ENCODE measurements at places on chromosomes 11 and 22.

DNA sequence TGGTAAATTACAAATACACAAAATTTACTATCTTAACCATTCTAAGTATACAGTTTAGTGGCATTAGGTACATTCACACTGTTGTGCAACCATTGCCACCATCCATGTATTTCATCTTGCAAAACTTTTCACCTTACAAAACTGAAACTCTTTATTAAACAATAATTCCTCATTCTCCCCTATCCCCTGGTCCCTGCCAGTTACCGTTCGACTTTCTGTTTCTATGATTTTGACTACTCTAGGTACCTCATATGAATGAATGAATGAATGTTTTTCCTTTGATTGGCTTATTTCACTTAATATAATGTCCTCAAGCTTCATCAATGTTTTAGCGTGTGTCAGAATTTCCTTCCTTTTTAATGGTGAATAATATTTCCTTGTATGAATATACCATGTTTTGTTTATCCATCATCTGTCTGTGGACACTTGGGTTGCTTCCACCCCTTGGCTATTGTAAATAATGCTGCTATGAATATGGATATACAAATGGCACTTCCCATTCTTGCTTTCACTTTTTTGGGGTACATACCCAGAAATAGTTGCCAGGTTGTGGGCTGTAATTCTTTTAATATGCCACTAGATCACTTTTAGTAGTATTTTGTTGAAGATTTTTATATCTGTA, 93.0 kb downstream of the UVRAG start:
- DNase-seq = no peak

- peak; percentile 47 for DNase-seq
Observed at GRCh38 chr22:22687638-22688500, 43.5 kb downstream of the GGTLC2 start.

DNA sequence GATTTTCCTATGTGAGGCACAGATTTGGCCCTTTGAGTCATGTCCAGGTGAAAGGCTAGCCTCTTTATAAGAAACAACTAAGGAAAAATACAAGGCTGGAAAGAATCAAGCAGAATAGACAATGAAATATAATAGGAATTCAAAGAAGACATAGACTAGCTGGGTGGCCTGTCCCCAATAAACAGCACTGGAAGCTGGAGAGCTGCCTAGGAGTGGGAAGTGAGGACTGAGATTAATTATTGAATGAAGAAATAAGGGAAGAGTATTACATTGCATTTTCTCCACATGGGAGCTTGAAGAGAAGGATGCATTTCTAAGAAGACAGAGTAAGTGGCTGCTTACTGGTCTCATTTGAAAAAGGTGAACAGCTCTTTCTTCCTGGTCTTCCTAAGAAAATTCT, 100.0 kb downstream of the CCDC34 start:
- DNase-seq = no peak

- no peak for DNase-seq
Observed at GRCh38 chr11:126918556-126918955, 82.0 kb downstream of the KIRREL3 start.

DNA sequence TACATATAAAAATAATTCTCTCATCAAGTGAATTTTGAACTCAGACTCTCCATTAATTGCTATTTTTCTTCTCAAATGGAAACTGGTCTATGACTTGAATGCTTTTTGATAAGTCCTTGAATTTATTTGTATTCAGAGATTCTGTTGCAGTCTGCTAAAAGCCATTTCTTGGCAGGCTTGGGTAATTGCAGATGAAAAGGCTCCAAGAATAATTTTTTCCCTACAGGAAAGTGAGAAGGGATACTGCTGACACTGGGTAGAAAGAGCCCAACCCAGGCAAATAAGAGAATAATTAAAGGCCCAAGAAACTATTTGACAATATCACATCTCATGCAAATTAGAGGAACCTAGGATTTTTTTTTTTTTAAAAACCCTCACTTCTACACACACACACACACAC, 246.5 kb upstream of the DDI1 start:
- no peak for DNase-seq

DNA sequence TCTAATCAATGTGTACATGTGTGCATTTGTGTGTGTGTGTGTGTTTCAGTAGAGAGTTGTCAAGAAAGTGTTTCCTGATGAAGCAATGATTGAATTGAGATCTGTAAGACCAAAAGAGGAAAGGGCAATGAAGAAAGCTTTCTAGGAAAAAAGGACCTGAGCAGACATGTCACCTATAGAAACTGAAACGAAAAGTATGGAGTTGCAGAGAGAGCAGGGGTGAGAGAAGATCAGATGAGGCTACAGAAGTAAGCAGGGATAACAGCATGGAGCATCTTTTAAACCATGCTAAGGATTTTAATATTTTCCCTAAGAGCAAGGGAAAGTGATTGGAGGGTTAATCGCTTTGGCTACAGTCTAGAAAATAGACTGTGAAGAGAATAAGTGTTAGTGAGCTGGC, 1459.4 kb upstream of the TENM4 start:
- DNase-seq = no peak

- DNase-seq = no peak
Observed at GRCh38 chr11:99952816-99953215, 734.3 kb upstream of the ARHGAP42 start.

GRCh38 chr11:87892291-87892690, 283.0 kb downstream of the RAB38 start:
- DNase-seq = no peak

DNA sequence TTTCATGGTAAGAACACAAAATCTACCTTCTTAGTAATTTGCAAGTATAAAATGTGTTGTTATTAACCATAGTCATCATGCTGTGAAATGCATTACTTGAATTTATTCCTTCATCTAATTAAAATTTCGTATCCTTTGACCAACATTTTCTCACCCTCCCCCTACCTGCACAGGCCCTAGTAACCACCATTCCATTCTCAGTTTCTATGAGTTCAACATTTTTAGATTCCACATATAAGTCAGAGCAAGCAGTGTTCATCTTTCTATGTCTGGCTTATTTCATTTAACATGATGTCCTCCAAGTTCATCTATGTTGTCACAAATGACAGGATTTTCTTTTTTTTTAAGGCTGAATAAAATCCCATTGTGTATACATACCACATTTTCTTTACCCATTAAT, 43.5 kb upstream of the CCDC179 start:
- no peak for DNase-seq

- no peak for DNase-seq
Observed at GRCh38 chr11:73323464-73323863, 15.4 kb downstream of the ARHGEF17 start.

DNA sequence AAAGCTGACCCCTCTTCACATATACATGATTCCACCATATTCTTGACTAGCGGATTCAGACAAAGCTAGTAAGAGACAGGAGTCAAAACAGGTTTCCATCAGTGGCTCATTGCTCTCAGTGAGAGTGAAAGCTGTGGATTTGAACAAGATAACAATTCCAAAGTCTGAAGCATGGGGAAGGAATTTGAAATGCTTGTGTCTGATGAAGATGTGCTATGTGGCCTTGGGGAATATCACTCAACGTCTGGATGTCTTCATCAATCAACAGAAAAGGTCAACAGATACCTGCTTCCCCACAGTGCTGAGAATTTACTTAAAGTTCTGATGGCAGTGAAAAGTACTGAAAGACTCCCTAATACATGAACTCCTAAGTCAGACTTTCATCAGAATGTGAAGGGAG, 46.9 kb upstream of the SESN3 start:
- no peak for DNase-seq

DNA sequence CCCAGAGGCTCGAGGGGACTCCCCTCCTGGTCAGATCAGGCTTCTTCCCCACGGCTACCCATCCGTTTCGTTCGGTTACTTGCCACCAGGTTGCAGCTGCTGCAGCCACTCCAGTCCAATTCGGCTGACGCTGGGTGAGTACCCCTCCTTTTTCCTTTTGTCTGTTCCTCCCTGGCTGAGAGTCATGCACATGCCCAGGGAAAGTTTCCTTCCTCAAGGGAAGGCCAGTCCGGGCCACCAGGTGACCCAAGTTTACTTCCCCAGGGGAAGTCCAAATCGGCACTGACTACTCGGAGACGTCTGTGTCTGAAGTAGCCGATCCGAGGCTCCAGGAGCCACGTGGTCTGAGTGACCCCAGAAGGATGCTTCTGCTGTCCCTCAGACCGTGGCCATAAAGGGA, 13.2 kb upstream of the OR56A3 start:
- no peak for DNase-seq

DNA sequence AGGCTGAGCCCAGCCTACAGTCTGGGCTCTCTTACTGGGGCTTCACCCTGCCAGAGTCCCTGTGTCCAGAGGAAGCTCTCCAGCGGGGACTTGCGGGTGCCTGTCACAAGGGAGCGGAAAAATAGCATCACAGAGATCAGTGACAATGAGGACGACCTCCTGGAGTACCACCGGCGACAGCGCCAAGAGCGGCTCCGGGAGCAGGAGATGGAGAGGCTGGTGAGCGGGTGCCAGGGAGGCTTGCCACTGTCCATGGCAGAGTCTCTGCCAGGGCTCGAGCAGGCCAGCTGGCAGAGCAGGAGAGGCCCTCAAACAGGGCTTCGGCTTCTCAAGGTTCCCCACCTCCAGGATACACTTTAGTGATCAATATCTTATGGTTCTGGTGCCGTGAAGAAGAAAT, 21.0 kb downstream of the PHLDB1 start:
- DNase-seq = no peak

GRCh38 chr22:47209547-47210023, 447.1 kb downstream of the TBC1D22A start:
- DNase-seq = no peak

GRCh38 chr11:106624377-106624776, 393.9 kb downstream of the GUCY1A2 start:
- no peak for DNase-seq

DNA sequence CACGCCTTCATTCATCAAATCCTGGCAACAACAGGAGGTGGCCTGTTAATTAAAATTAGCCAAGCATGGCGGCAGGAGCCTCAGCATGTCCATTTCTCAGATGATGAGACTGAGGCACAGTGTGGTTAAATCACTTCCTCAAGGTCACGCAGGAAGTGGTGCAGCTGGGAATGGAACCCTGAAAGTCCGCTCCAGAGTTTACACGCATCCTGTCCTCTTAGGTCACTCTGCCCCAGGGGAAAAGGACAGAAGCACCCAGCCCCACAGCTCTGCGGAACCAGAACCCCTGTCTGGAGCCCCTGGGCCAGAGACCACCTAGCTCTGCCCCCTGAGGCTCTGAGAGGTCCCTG, 19.6 kb downstream of the RPL3 start:
- DNase-seq = no peak

- no peak for DNase-seq
Observed at GRCh38 chr11:101923554-101923953, 7.2 kb upstream of the ANGPTL5 start.

DNA sequence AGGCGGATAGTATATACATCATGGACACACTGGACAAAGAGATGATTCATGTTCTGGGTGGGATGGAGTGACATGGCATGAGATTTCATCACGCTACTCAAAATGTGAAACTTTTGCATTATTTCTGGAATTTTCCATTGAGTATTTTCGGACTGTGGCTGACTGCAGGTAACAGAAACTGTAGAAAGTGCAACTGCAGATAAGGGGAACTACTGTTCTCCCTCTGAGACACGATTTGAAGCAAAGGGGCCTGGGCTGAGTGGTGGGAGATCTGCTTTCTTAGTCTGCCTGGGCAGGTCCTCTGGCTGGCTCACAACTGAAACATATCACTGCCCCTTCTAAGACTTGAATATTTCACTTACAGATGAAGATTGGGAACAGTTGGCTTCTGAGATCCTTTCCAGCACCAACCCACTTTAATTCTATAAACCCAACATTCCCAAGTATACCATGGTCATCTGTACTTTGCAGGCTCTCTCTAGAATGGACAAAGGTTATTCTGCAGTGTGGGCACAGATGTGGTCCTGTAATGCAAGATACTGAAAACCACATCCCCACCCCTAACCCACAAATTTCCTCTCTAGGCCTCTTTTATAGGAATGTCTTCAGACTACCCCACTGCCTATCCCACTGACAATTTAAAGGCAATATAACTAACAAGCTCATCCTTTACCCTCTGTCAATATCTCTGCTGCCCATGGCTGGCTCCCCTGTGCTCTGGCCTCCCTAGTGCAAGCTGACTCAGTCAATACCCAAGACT, 121.1 kb downstream of the KCNC1 start:
- DNase-seq = no peak

- DNase-seq = no peak
Observed at GRCh38 chr22:43747058-43747457, 65.0 kb downstream of the EFCAB6 start.

DNA sequence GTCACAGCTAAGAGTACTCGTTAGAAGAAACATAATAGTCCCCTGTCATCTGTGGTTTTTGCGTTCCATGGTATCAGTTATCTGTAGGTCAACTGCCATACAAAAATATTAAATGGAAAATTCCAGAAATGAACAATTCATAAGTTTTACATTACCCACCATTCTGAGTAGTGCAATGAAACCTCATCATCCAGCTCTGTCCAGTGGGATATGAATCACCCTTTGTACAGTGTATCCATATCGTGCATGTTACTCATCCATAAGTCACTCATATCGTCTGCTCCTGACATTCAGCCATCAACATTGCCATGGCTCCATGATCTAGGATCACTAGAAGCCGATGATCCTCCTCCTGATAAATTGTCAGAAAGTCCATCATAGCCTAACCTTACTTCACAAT, 174.9 kb upstream of the C11orf87 start:
- DNase-seq = no peak

DNA sequence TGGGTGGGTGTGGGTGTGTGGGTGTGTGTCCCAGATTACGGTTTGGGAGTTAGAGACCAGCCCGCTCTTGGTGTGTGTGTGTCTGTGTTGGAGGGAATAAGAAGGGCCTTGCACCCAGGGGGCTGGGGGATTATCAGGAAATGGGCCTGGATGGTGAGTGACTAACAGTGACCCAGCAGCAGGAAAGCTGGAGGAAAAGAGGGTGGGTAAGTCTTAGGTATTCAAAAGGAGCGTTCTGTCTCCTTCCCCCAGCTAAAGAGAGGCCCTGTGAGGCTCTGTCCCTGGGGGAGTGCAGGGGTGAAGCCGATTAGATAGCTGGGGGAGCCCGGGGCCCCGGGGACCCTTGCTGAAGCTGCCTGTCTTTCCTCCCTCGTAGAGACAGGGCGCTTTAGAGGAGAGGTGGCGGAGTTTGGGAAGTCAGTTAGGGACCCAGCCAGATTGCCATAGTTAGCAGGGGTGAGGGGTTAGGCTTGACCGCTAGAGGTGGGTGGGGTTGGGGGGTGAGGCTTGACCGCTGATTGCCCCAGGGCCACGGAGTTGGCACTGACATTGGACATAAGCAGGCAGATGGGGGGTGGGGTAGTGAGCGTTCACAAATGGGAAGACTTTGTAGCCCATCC, 1.5 kb downstream of the OAF start:
- no peak for DNase-seq

DNA sequence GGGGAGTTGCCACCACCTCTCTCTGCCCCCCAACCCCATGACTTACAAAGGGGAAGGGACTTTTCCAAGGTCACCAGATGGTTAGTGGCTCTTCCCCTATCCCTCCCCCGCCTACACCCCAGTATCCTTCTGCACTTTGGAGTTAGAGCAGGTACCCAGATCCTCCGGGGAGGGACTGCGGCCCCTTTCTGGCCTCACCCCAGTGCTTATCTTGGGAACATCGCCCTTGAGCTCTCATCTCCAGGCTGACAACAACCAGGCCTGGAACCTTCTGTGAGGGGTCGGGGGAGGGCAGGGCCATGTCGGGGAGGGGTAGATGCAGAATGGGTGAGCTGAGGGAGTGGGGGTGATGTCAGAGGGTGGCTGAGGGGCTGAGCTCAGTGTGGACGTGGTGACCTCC, 7.5 kb upstream of the NAALADL1 start:
- no peak for DNase-seq

- no peak for DNase-seq
Observed at GRCh38 chr11:104763930-104764709, 134.1 kb downstream of the CASP12 start.

All from activated CD8-positive, alpha-beta T cell treated with anti-CD3 and anti-CD28 coated beads, Interleukin-2, amount 10 ng/mL, durations not matched to agents 7 days and 5 days (primary cell).